ENCODE measurements at places on chromosomes 16 and 17. TPM values are rescaled to one million over a fixed set of nuclear protein-coding genes. Genes with fewer than 3 reads are reported as not detected.

Gene ELOB
- 203 TPM for total RNA-seq

Gene SDR42E1
- not detected for total RNA-seq

Gene GGA3
- total RNA-seq: 40.1 TPM

Gene TLCD1
- 7.1 TPM for total RNA-seq

Gene C16orf74
- total RNA-seq: 71.0 TPM

Gene TERB1
- not detected for total RNA-seq

Gene GPRC5C
- total RNA-seq: 210 TPM
